ENCODE measurements at places on chromosomes 1 and 21.
A peak's percentile ranks its signal among the peaks of the same experiment; 100 is the strongest.

GRCh38 chr21:15947677-15948076 is 217.9 kb downstream of the USP25 start:
- H3K27me3 ChIP-seq, result no peaks in the 10 kb centered on the region
- no peak for DNase-seq
- H3K4me3 ChIP-seq, result no peak overlapping the region
- H3K27ac ChIP-seq, result no peak overlapping the region
- H3K36me3 ChIP-seq, result no peaks in the 10 kb centered on the region
- H3K4me1 ChIP-seq, result no peaks in the 10 kb centered on the region

DNA sequence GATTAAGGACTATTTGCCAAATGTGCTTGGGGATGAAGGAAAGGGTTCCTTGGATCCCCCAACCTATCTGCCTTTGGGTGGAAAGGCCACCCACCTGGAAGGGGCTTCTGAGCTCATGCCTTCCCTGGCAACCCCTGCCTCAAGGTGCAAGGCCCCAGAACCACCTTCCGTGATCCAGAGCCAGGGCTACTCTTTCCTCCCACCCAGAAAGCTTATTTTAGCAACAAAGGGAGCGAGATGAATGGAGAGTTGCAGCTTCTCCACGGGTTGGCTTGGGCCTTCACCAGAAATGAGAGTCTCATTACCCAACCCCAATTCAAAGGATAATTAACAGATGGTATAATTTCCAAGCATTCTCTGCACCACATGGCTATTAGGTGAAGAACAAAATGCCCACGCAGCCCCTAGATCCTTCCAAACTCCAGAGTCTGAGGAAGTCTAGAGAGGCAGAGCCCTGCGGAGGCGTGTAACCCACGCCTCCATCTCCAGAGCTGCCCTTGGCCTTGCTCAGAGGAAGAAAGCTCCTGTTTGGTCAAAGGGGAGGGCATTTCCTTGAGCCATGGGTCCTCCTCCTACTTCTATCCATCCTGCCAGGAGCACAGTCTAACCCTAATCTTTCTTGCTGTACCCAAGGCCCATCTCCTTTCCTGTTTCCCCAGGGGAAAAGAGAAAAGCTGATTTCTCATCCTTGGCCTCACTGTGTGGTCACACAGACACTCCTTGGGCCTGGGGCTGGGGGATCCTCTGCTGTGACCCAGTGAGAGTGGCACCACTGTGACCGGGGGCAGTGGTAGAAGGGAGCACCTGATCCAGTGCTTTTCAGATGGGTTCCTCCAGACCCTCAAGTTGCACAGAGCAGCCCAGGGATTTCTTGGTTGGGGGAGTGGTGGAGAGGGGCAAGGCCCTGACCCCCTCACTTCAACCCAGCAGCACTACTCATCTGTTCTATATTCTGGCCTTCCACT is 1.7 kb upstream of the CELSR2 start:
- H3K27me3 ChIP-seq, result peaks cover 23% of the 10 kb centered on the region
- no peaks in the 10 kb centered on the region for H3K36me3 ChIP-seq
- H3K4me3 ChIP-seq, result no peak overlapping the region
- no peak for DNase-seq
- no peak overlapping the region for H3K27ac ChIP-seq
- H3K4me1 ChIP-seq, result peaks cover 6% of the 10 kb centered on the region

DNA sequence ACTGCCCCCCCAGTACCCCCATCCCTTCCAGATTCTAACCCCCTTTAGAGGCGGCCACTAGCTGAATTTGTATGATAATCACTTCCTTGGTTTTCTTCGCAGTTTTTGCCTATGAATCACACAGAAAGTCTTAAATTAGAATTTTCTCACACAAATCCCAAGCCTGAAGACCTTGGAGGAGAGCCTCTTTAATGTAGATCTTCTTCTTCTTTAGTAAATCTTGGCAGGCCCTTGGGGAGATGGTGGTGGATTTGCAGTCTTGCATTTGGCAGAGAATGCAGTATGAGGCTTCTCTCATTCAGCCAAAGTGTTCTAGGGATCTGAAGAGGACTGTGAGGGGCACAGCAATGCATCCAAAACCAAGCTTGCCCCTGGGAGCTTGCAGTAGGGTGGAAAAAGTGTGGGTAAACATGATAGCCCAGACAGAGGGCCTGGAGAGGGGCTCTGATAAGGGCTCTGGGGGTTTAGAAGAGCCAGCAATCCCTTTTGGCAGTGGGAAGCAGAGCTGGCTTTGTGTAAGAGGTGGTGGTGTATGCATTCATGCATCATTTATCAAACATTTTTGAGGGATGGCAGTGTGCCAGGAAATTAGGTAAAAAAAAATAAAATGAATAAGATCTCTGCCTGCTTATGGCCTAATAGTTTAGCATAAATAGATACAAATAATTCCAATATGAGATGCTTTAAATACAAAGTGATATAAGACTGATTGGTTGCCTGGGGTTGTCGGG is 7.7 kb upstream of the CDC42 start:
- H3K27ac ChIP-seq, result peak overlapping the region; percentile 24

DNA sequence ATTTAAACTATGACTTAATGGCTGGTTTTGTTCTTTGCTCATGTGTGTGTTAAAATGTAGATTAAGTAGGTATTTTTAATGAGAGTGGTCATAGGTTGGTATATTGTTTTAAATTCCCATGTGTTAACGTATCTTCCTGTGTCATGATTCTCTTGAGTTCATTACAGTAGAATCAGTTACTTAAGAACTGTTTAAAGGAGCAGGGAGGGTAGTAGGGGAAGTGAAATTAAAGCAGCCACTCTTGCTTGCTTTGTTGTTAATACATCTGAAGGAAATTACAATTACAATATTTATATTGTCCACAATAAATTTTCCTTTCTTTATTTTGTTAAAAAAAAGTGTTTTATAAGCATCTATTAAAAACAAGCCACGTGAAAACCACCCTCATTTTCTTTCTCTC is 119.2 kb upstream of the KIAA1614 start:
- no peak overlapping the region for H3K27ac ChIP-seq
- H3K27me3 ChIP-seq, result no peaks in the 10 kb centered on the region
- no peak overlapping the region for H3K4me3 ChIP-seq
- peaks cover 6% of the 10 kb centered on the region for H3K4me1 ChIP-seq
- peaks cover 7% of the 10 kb centered on the region for H3K36me3 ChIP-seq
- DNase-seq, result no peak

GRCh38 chr1:244162786-244163530 is 111.9 kb downstream of the ZBTB18 start:
- no peak for DNase-seq
- no peaks in the 10 kb centered on the region for H3K27me3 ChIP-seq

Data from activated T-cell treated with anti-CD3 and anti-CD28 coated beads, Interleukin-2, amount 50 U/mL, for 72 hours (primary cell).